ENCODE measurements at places on chromosomes 5 and 9. TPM values are rescaled to one million over a fixed set of nuclear protein-coding genes. Genes with fewer than 3 reads are reported as not detected.
A peak's percentile ranks its signal among the peaks of the same experiment; 100 is the strongest.

PLPP7 gene
- 86.7 TPM for total RNA-seq

OMD gene
- 11.4 TPM for total RNA-seq

DNA sequence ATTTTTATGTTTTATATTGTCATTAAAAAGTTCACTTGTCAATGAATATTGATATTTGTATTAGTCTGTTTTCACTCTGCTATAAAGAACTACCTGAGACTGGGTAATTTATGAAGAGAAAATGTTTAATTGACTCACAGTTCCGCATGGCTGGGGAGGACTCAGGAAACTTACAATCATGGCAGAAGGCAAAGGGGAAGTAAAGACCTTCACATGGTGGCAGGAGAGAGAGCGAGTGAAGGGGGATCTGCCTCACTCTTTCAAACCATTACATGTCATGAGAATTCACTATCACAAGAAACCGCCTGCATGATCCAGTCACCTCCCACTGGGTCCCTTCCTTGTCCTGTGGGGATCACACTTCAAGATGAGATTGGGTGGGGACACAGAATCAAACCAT lies 27.4 kb downstream of the SRD5A1 start:
- H3K4me3 ChIP-seq = no peak overlapping the region
- H3K27me3 ChIP-seq = no peaks in the 10 kb centered on the region
- DNase-seq = no peak
- no peaks in the 10 kb centered on the region for H3K4me1 ChIP-seq

ZFAND5 gene
- 218 TPM for total RNA-seq

RLN1 gene
- 0.33 TPM for total RNA-seq

- H3K27me3 ChIP-seq = no peaks in the 10 kb centered on the region
- DNase-seq = no peak
- no peak overlapping the region for H3K4me3 ChIP-seq
- no peaks in the 10 kb centered on the region for H3K36me3 ChIP-seq
Observed at GRCh38 chr5:57436586-57436985, 46.0 kb downstream of the ACTBL2 start.

HNRNPH1 gene
- 157 TPM for total RNA-seq

DNA sequence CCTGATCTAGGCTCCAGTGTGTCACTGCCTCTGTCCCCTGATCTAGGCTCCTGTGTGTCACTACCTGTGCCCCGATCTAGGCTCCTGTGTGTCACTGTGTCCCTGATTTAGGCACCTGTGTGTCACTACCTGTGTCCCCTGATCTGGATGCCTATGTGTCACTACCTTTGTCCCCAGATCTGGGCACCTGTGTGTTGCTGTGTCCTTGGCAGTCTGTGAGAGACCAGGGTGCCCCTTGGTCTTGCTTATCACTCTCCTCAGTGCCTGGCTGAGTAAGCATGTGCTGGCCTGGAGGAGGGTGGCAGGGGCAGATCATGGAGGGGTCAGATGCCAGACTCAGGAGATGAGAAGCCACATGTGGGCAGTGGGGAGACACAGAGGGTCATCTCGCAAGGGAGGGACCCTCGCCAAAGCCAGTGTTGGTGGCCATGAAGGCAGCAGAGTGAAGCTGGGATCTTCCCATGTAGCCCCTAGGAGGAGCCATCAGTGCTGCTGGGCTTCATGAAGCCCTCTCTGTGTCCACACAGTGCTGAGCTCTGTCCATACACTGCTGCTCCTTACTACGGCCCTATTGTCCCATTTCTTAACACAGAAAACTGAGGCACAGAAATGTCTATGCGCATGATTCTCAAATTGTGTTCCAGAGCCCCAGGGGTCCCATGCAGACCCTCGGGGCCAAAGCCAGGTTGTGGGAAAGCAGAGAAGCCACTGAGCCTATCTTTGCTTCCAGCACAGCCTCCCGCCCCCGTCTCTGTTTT lies 15.5 kb downstream of the OLFML2A start:
- H3K27ac ChIP-seq = peak overlapping the region; percentile 9
- no peak overlapping the region for H3K4me3 ChIP-seq
- DNase-seq = no peak
- peaks cover 34% of the 10 kb centered on the region for H3K4me1 ChIP-seq

DNA sequence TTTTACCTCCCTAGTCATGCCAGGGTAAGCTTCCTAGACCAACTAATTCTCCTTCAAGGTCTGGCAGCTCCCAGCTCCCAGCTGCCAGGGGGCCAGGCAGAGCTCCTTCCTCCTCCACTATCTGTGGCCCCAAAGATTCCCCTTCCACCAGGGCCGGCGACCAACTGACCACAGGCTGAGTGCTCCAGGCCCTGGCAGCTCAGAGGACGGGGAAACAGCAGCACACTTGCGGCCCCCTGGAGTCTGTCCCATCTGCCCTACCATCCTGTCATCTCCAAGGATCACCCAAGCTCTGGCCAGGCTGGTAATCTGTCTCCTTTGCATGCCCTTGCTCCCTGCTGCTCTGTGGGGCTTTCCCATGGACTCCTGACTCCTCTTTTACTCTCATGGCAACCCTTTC lies 31.2 kb upstream of the BASP1 start:
- peaks cover 18% of the 10 kb centered on the region for H3K4me1 ChIP-seq
- H3K27ac ChIP-seq = peak overlapping the region; percentile 19
- no peaks in the 10 kb centered on the region for H3K27me3 ChIP-seq
- H3K4me3 ChIP-seq = no peak overlapping the region

Measured in heart right ventricle (tissue), 16 donors.